ENCODE measurements at places on chromosomes 3 and 15. TPM values are rescaled to one million over a fixed set of nuclear protein-coding genes. Genes with fewer than 3 reads are reported as not detected.
A peak's percentile ranks its signal among the peaks of the same experiment; 100 is the strongest.

- DNase-seq, result peak; percentile 30
These were observed 23.1 kb downstream of the BHLHE40 start for GRCh38 chr3:5002174-5002870.

Gene KLHL40
- not detected for total RNA-seq

Gene ZNF385D
- total RNA-seq, result 1.0 TPM

DNA sequence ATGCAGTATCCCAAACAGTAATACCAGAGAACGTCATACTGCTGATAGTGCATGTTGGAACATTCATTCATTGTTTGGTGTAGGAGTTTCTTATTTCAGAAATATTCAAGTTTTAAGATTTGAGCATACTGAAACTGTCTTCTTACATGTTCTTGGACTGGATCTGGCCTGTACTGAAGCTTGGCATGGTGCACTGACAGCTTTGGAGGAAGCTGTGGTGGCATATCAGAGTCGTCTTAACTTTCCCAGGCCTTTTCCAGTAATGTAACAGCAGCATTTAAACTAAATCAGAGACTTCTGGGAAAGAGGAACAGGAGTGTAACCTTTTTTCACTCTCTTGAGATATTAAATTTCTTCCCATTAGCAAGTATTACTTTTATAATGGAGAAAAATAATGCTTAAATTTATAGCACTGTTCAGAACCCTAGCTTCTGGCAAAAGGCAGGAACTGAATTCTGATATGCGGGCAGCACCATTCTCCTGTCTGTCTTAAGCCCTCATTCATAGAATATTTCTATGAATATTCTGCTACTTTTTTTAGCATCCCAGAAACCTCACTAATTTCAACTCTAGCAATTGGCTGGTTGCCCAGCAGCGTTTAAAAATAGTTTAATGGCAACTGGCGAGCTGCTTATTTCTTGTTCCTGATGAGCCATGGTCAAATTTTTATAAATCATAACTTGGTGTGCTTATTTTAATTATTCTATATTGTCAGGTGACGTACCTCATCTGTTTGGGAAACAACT lies 31.1 kb downstream of the DNAJC13 start:
- no peak for DNase-seq

- DNase-seq, result peak; percentile 38
These were observed 1.2 kb upstream of the SLC22A13 start for GRCh38 chr3:38264353-38264771.

GRCh38 chr3:23580096-23580713 lies 225.6 kb upstream of the UBE2E1 start:
- DNase-seq, result no peak

GRCh38 chr3:58580826-58581327 lies 3.7 kb upstream of the FAM107A start:
- DNase-seq, result peak; percentile 49

DNA sequence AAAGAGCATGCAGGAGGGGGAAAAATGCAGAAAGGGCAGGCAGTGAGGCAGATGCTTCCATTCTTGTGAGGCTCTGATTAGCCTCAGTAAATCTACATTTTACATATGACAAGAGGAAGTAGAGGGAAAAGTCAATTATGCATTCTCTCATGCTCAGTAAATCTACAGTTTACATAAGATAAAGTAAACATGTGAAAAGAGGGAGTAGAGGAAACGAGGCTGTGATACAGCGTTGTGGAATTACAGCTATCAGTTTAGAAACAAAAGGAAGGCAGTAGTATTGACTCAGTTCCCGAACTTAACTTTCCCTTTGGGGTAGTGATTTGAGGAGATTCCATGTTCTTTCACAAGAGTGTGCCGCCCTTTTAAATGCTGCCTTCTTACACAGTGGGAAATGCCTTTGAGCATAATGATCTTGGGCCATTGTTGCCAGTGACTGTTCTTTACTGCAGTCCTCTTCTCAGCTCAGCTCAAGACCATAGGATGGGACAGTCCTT lies 39.3 kb downstream of the OSTN start:
- DNase-seq, result peak; percentile 28

GRCh38 chr15:68793776-68794175 lies 26.9 kb downstream of the ANP32A start:
- no peak for DNase-seq

- no peak for DNase-seq
These were observed 3.5 kb upstream of the SMAD3 start for GRCh38 chr15:67061811-67062368.

DNA sequence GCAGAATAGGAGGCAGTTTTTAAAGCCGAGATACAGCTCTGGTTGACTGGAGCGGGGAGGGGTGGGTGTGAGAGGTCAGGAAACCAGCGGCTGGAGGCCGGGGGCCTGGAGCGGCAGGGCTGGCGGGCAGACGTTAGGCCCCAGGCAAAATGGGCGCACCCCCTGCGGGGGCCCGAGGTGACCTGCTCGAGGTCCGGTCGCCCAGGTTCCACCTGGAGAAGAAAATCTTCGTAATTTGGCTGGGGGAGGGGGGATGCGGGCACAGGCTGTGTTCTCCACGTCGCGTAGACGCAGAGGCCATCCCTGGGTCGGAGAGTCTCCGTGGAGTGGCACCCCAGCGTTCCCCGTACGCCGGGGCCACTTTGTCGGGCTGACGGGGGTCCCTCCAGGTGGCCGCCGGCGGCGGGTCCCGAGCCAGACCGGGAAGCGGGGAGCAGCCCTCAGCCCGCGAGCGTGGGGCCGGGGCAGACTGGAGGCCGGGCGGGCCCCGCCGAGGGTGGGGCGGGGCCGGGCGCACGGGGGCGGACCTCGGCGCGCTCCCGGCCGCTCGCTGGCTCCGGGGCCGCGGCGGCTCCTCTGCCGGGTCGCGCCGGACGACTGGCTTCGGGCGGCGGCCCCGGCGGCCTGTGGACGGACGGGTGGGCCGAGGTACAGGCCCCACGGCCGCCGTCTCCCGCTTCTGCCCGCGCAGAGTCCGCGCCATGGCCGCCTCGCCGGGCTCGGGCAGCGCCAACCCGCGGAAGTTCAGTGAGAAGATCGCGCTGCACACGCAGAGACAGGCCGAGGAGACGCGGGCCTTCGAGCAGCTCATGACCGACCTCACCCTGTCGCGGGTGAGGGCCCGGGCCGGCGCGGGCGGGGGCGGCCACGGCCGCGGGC lies at the start of gene CRTC3:
CRTC3 (plus strand) TSS at position 553 of the 879 bp plus-strand sequence; CDS start at position 702, 149 bp downstream.
- no peak for DNase-seq

DNA sequence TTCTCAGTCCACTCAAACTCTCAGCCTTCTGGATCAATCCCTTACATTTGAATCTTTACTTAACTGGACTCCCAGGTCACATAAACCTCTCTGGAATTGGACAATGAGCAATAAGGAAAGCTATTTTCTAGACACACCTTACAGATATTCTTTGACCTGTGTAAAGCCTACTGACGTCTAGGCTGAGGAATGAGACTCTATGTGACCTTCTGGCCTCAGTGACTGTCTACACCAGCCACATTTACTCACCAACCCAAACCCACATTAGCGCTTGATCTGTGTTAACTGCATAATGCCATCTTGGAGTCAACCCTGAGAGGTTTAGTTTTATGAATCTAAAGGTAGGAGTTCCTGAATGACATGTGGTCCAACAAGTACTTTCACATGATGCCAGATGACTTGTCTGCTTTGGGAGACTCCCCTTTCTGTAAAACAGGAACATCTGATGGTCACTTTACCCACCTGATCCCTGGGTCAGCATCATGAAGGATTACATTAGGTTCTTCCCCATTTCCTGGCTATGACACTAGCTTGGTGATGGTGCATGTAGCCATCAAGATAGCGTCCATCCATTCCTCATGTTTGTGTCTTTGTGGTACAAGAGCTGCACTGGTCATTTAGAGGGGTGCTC lies 11.4 kb upstream of the COMMD2 start:
- DNase-seq, result peak; percentile 19

Gene TICRR
- total RNA-seq, result 0.65 TPM

Gene TFRC
- 144 TPM for total RNA-seq
